Activated CD4-positive, alpha-beta memory T cell treated with anti-CD3 and anti-CD28 coated beads, Interleukin-2, amount 10 ng/mL, durations not matched to agents 7 days and 5 days (primary cell): ENCODE measurements at places on chromosomes 13 and 19. TPM values are rescaled to one million over a fixed set of nuclear protein-coding genes. Genes with fewer than 3 reads are reported as not detected.
A peak's percentile ranks its signal among the peaks of the same experiment; 100 is the strongest.

The LGALS4 gene
- 0.93 TPM for total RNA-seq

The SPTBN4 gene
- 0.60 TPM for total RNA-seq

The WASF3 gene
- total RNA-seq, result not detected

The RFPL4A gene
- total RNA-seq, result not detected

The FOSB gene
- 15.3 TPM for total RNA-seq

The DIAPH3 gene
- total RNA-seq, result 23.2 TPM

The CDC37 gene
- 244 TPM for total RNA-seq

The ACER1 gene
- total RNA-seq, result 0.30 TPM

- no peaks in the 10 kb centered on the region for H3K27me3 ChIP-seq
- peaks cover 36% of the 10 kb centered on the region for H3K36me3 ChIP-seq
- peak overlapping the region; percentile 98 for H3K27ac ChIP-seq
- peak; percentile 22 for DNase-seq
- peaks cover 43% of the 10 kb centered on the region for H3K4me1 ChIP-seq
Observed at GRCh38 chr19:19319732-19320360, 463 bp downstream of the SUGP1 start.

DNA sequence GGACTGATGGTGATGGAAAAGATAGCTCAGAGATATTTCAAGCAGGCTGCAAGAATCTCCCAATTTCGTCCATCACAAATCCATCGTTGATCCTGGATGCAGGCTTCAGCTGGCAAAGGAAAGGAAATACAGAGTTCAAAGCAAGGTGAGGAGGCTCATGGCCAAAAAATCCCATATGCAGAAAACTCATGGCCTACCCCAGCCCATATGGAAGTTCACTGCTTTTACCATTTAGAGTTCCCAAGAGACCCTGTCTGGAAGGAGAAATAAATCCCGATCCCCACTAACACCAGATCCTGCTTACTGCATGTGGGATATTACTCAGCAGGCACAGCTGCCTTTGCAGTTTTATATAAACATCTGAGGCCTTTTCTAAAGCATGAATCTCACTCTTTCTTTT, 412.9 kb upstream of the SPRY2 start:
- H3K27me3 ChIP-seq, result no peaks in the 10 kb centered on the region
- DNase-seq, result no peak
- no peak overlapping the region for H3K4me3 ChIP-seq
- H3K36me3 ChIP-seq, result no peaks in the 10 kb centered on the region

DNA sequence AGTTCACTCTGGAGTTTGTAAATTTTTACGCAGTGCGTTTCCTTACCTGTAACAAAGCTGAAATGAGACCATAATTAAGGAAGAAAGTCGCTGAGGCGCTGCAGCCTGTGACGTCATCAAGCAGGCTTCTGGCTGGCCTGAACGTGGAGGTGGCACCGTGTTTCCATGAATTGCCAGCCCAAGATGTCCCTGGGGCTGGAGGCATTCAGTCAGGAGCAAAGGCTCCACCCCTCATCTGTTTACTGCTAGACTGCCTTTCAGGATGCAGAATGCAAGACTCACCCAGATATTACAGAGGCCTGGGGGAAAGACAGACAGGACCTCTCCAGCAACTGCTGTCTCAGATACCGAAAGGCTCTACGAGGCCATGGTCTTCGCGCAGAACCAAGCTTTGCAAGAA, 424.6 kb downstream of the TSHZ3 start:
- DNase-seq, result no peak
- no peak overlapping the region for H3K27ac ChIP-seq
- H3K4me1 ChIP-seq, result no peaks in the 10 kb centered on the region
- H3K4me3 ChIP-seq, result no peak overlapping the region

DNA sequence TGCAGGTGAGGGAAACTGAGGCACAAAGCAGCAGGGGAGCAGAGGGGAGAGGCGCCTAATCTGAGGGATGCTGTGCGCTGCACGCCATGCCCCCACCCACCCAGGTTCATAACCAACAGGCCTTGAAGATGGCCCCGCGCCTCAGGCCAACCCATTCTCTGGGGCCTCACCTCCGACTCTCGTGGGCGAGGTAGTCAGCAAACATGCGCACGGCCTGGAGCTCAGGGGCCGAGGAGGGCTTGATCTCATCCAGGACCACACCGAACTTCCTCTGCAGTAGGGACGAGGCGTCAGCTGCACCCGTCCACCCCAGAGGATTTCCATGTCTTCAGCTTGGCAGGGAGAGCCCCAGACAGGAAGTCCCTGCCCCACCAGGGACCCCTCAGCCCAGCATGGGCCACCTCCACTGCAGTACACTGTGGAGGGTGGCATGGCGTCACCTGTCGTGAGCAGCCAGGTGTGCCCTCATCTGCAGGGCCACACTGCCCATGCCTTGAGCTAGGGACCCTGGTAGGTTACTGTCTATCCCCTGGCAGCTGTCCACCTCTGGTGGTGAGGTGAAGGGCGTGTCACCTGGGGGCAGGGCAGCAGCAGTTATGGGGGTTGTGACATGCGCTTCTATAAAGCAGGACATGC, 8.3 kb downstream of the COPE start:
- DNase-seq, result no peak
- H3K4me1 ChIP-seq, result peaks cover 7% of the 10 kb centered on the region
- H3K27ac ChIP-seq, result no peak overlapping the region

GRCh38 chr19:54114340-54115108, 933 bp downstream of the TFPT start:
- peak; percentile 76 for DNase-seq
- H3K36me3 ChIP-seq, result peaks cover 37% of the 10 kb centered on the region
- peak overlapping the region; percentile 74 for H3K27ac ChIP-seq

- H3K4me1 ChIP-seq, result peaks cover 35% of the 10 kb centered on the region
- no peak overlapping the region for H3K4me3 ChIP-seq
- no peaks in the 10 kb centered on the region for H3K36me3 ChIP-seq
- H3K27ac ChIP-seq, result no peak overlapping the region
- DNase-seq, result no peak
Observed at GRCh38 chr13:51806566-51806965, 2.6 kb upstream of the DHRS12 start.

DNA sequence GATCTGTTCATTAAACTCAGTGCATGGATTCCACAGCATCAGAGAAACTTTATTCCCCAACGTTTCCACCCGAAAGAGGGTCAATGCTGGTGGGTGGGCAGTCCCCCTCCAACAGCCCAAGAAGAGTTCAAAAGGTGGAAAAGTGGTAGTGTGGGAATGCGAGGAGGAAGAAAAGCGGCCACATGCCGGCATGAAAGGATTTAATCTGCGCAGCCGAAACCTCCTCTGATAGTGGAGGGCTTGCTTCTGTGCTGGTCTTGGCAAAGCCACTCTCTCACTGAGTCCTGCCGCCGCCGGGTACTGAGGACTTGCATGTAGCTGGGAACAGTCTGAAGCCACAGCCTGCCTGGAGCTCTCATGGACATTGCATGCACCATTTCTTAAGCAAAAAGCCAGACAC, 136.2 kb upstream of the ZNF536 start:
- DNase-seq, result no peak
- H3K36me3 ChIP-seq, result no peaks in the 10 kb centered on the region
- no peaks in the 10 kb centered on the region for H3K4me1 ChIP-seq
- no peak overlapping the region for H3K27ac ChIP-seq

DNA sequence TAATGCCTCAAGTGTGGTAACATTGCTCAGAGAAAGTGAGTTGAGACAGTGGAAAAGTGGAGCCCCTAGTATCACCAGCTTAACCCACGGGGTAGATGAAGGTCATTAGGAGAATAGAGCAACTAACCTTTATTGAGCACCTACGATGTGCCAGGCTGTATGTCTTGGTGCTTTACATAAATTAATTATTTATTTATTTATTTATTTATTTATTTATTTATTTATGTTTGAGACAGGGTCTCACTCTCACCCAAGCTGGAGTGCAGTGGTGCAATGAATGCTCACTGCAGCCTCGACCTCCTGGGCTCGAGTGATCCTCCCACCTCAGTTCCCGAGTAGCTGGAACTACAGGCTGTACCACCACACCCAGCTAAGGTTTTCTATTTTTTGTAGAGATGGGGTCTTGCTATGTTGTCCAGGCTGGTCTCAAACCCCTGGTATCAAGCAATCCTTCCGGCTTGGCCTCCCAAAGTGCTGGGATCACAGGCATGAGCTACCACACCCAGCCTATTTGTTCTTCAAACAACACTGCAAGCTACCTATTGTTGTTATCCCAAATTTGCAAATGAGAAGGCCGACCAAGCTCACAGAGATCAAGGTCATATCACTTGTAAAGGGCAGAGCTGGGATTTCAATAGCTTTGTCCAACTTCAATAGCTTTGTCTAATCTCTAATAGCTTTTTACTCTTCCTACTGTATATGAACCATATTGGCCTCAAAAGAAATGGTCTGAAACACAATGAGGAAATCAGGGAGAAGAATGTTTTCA, 79.4 kb downstream of the TM9SF2 start:
- DNase-seq, result no peak
- no peaks in the 10 kb centered on the region for H3K36me3 ChIP-seq
- H3K4me1 ChIP-seq, result peaks cover 3% of the 10 kb centered on the region

DNA sequence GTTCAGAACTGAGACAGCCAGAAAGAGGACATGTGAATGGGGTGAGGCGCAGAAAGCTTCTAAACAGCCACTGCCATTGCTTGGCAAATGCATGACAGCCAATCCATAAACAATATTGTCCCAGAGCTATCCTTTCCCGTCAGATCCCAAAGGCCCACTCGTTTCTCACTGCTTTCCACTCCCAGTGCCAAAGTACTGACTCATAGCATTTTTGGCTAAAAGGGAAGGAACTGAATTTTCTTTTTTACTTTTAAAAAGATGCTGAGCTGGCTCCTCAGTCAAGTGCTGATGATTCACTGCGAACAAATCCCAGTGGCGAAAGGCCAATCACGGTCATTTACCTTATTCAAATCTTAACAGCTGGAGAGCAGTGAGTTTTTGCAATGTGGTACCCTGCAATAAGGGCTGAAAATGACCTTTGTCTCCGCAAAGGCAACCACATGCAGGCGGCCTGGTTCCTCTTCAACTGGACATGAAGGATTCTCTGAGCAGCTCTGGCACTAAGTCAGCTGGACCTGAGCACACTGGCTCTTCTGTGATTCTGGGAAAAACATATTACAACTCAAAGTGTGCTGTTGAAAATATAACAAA, 151.7 kb downstream of the DCLK1 start:
- H3K4me3 ChIP-seq, result no peak overlapping the region
- H3K27me3 ChIP-seq, result no peaks in the 10 kb centered on the region
- no peaks in the 10 kb centered on the region for H3K4me1 ChIP-seq

GRCh38 chr19:51421229-51422052, 4.0 kb upstream of the SIGLEC10 start:
- no peak for DNase-seq
- H3K27ac ChIP-seq, result no peak overlapping the region
- H3K27me3 ChIP-seq, result peaks cover 21% of the 10 kb centered on the region
- no peaks in the 10 kb centered on the region for H3K36me3 ChIP-seq
- H3K4me3 ChIP-seq, result no peak overlapping the region

GRCh38 chr13:93867481-93867880, 612.0 kb downstream of the DCT start:
- no peaks in the 10 kb centered on the region for H3K36me3 ChIP-seq
- no peaks in the 10 kb centered on the region for H3K4me1 ChIP-seq
- H3K27ac ChIP-seq, result no peak overlapping the region
- no peaks in the 10 kb centered on the region for H3K27me3 ChIP-seq
- no peak for DNase-seq
- no peak overlapping the region for H3K4me3 ChIP-seq

DNA sequence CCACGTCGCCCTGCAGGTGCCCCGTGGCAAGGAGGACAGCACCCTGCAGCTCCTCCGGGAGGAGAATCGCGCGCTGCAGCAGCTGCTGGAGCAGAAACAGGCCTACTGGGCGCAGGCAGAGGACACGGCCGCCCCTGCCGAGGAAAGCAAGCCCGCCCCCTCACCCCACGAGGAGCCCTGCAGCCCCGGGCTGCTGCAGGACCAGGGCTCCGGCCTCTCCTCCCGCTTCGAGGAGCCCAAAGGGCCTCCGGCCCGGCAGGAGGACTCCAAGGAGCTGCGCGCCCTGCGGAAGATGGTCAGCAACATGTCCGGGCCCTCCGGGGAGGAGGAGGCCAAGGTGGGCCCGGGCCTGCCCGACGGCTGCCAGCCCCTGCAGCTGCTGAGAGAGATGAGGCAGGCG, 11.6 kb downstream of the CBY2 start:
- H3K36me3 ChIP-seq, result no peaks in the 10 kb centered on the region
- no peak overlapping the region for H3K4me3 ChIP-seq
- no peak overlapping the region for H3K27ac ChIP-seq
- no peaks in the 10 kb centered on the region for H3K27me3 ChIP-seq

GRCh38 chr13:46313024-46313423, 74.0 kb downstream of the RUBCNL start:
- peaks cover 3% of the 10 kb centered on the region for H3K36me3 ChIP-seq
- peaks cover 1% of the 10 kb centered on the region for H3K27me3 ChIP-seq
- no peak overlapping the region for H3K27ac ChIP-seq
- DNase-seq, result no peak
- no peak overlapping the region for H3K4me3 ChIP-seq

- H3K27me3 ChIP-seq, result no peaks in the 10 kb centered on the region
- H3K4me1 ChIP-seq, result no peaks in the 10 kb centered on the region
- no peak overlapping the region for H3K4me3 ChIP-seq
- DNase-seq, result no peak
- no peak overlapping the region for H3K27ac ChIP-seq
Observed at GRCh38 chr13:19150712-19151228, 30.9 kb downstream of the TUBA3C start.

GRCh38 chr19:40208602-40209001, 9.6 kb downstream of the TTC9B start:
- no peak for DNase-seq
- no peaks in the 10 kb centered on the region for H3K36me3 ChIP-seq
- H3K4me1 ChIP-seq, result no peaks in the 10 kb centered on the region
- no peak overlapping the region for H3K27ac ChIP-seq

GRCh38 chr19:17831419-17831888, 10.1 kb upstream of the INSL3 start:
- no peak for DNase-seq
- H3K27ac ChIP-seq, result no peak overlapping the region
- no peak overlapping the region for H3K4me3 ChIP-seq
- peaks cover 27% of the 10 kb centered on the region for H3K4me1 ChIP-seq

DNA sequence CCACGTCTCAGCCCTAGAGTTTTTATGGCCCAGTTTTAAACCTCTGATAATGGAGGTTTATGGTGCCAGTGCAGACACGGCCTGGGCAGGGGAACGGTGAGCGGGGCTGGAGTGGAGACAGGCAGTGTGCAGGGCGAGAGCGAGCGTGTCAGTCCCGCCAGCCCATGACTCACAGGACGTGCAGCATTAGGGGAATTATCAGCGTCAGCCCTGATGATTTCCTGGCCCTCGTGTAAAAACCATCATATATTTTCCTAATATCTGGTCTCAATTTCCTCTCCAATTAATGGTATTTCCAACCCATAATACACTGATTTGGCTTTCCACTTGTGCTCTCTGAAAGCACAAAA, 104.6 kb upstream of the VSTM2B start:
- H3K4me3 ChIP-seq, result no peak overlapping the region
- no peak for DNase-seq
- no peaks in the 10 kb centered on the region for H3K4me1 ChIP-seq
- no peaks in the 10 kb centered on the region for H3K36me3 ChIP-seq
- H3K27ac ChIP-seq, result no peak overlapping the region
